Esophagus squamous epithelium (tissue), 5 donors: ENCODE measurements at places on chromosomes 4 and X. TPM values are rescaled to one million over a fixed set of nuclear protein-coding genes. Genes with fewer than 3 reads are reported as not detected.

DNA sequence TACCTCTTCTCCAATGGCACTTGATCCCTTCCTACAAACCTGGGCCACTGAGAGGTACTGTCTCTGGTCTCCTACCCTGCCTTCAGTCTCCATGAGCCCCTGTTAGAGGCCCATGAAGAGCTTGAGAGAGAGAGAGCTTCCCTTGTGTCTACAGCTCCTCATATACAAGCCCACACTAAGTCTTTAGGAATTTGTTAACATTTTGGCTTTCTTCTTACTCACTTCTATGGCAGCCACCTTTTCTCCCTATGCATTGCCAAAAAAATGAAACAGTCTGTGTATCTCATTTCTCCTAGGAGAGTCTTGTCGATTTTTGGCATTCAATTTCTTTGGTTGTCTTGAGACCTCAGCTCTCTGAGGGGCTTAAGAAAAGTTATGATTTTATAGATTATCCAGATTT, 90.9 kb upstream of the LNX1 start:
- DNase-seq: no peak
- H3K4me1 ChIP-seq: peaks cover under 1% of the 10 kb centered on the region
- H3K27me3 ChIP-seq: no peaks in the 10 kb centered on the region
- H3K4me3 ChIP-seq: no peak overlapping the region
- H3K27ac ChIP-seq: no peak overlapping the region

- peaks cover 42% of the 10 kb centered on the region for H3K4me1 ChIP-seq
- peaks cover 2% of the 10 kb centered on the region for H3K36me3 ChIP-seq
- peak overlapping the region; percentile 94 for H3K4me3 ChIP-seq
Measured at GRCh38 chr4:173333658-173334084, 487 bp downstream of the HMGB2 start.

- H3K36me3 ChIP-seq: no peaks in the 10 kb centered on the region
- H3K27ac ChIP-seq: no peak overlapping the region
- no peak overlapping the region for H3K4me3 ChIP-seq
- no peaks in the 10 kb centered on the region for H3K27me3 ChIP-seq
- no peak for DNase-seq
- no peaks in the 10 kb centered on the region for H3K4me1 ChIP-seq
Measured at GRCh38 chr4:89161841-89162240, 50.5 kb downstream of the TIGD2 start.

CLDN2 gene
- total RNA-seq: not detected

DNA sequence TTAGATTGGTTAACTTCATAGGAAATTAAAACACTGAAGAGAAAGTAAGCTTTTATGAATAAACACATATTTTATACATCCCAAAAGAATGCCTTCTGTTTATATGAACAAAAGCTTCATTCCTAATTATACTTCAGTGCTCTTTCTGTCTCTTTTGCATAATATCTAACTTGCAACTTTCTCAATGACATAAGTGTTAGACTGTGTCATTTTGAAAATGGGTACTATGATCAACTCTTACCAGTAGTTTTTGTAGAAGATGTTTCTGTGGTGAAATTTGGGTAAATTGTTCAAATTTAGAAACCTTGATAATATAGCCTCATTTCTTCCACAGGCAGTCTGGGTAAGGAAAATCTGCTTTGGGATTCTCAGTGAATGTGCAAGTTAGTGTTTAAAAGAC, 991.4 kb downstream of the CCSER1 start:
- no peak for DNase-seq
- H3K4me1 ChIP-seq: no peaks in the 10 kb centered on the region
- no peaks in the 10 kb centered on the region for H3K27me3 ChIP-seq
- H3K27ac ChIP-seq: no peak overlapping the region
- no peaks in the 10 kb centered on the region for H3K36me3 ChIP-seq
- no peak overlapping the region for H3K4me3 ChIP-seq

PDLIM5 gene
- 204 TPM for total RNA-seq

GRCh38 chr4:125539691-125540090, 224.9 kb downstream of the FAT4 start:
- no peak overlapping the region for H3K4me3 ChIP-seq
- no peaks in the 10 kb centered on the region for H3K4me1 ChIP-seq
- no peak for DNase-seq
- H3K36me3 ChIP-seq: no peaks in the 10 kb centered on the region

CT45A3 gene
- total RNA-seq: not detected

- no peak overlapping the region for H3K27ac ChIP-seq
- DNase-seq: no peak
- no peaks in the 10 kb centered on the region for H3K4me1 ChIP-seq
- H3K27me3 ChIP-seq: no peaks in the 10 kb centered on the region
Measured at GRCh38 chr4:77121736-77122240, 35.2 kb upstream of the CCNG2 start.

GRCh38 chrX:110060846-110061537, 58.1 kb downstream of the TMEM164 start:
- H3K36me3 ChIP-seq: no peaks in the 10 kb centered on the region
- no peak overlapping the region for H3K4me3 ChIP-seq
- no peak for DNase-seq
- no peak overlapping the region for H3K27ac ChIP-seq
- H3K27me3 ChIP-seq: no peaks in the 10 kb centered on the region

- DNase-seq: no peak
- no peaks in the 10 kb centered on the region for H3K4me1 ChIP-seq
- H3K27me3 ChIP-seq: no peaks in the 10 kb centered on the region
- H3K4me3 ChIP-seq: no peak overlapping the region
- no peak overlapping the region for H3K27ac ChIP-seq
Measured at GRCh38 chrX:35098419-35098818, 155.8 kb downstream of the FAM47B start.

DNA sequence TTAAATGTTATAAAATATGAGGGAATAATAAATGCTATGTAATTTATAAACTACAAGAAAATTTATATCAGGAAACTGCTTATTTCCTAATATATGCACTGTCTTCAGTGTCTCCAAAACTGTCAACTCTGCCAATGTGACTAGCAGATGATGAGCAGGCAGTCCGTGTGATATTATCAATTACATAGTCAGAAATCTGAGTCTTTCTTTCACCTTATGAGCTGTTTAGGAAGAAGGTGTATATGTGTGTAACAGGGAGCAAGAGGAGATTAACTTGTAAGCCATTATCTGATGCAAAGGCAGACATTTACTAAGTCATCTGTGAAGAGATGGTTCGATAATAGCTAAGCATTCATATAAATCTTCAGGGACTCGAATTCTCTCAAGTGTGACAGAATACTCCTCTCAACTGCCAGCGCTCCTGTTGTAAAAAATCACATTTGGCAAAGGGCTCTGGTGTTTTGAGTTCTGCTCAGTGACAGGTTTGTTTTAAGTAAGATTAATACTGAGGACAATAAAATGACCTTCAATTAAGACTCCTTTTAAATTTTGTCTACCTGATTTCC, 79.7 kb downstream of the SNCA start:
- no peaks in the 10 kb centered on the region for H3K27me3 ChIP-seq
- H3K4me3 ChIP-seq: no peak overlapping the region
- H3K36me3 ChIP-seq: no peaks in the 10 kb centered on the region
- no peak for DNase-seq

INTU gene
- 6.3 TPM for total RNA-seq

TLR1 gene
- 2.5 TPM for total RNA-seq
